ENCODE measurements at places on chromosomes 1 and 21. TPM values are rescaled to one million over a fixed set of nuclear protein-coding genes. Genes with fewer than 3 reads are reported as not detected.

The PGLYRP3 gene
- not detected for total RNA-seq

The FCRL1 gene
- total RNA-seq: 2.2 TPM

The DYRK3 gene
- 11.6 TPM for total RNA-seq

The DIP2A gene
- total RNA-seq: 51.3 TPM

The KLHDC9 gene
- total RNA-seq: 10.7 TPM

The LCE1A gene
- not detected for total RNA-seq

The DIO1 gene
- total RNA-seq: 8.6 TPM

The HPDL gene
- total RNA-seq: 5.8 TPM

The OR4F16 gene
- 0.23 TPM for total RNA-seq

The SVBP gene
- total RNA-seq: 19.0 TPM

The CFHR2 gene
- total RNA-seq: not detected

The CSF3R gene
- 30.0 TPM for total RNA-seq

The SMIM12 gene
- 14.9 TPM for total RNA-seq

The NR0B2 gene
- 16.1 TPM for total RNA-seq
